Mucosa of descending colon (tissue), 3 donors: ENCODE measurements at places on chromosomes 2 and 18. TPM values are rescaled to one million over a fixed set of nuclear protein-coding genes. Genes with fewer than 3 reads are reported as not detected.

Gene FAP
- 0.20 TPM for total RNA-seq

- DNase-seq = no peak
These were observed 18.0 kb upstream of the GLS start for GRCh38 chr2:190862571-190862991.

- no peak for DNase-seq
These were observed 46.9 kb downstream of the CABYR start for GRCh38 chr18:24185805-24186204.

DNA sequence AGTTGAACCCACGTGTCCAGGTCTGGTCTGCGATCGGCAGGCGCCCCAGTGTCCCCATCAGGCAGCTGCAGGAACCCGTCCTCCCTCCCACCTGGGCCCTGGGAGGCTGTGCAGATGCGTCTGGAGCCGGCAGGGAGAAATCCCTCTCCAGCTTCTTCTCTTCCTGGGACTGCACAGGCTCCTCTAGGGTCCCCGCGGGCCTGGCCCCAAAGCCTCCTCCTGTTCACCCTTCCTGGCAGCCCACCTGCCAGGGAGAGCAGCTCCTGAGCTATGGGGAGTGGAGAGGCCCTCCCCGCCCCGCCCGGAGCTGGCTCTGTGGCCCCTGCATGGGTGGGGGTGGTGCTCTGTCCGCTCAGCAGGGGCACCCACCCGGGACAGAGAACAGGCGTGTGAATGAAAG, 179.2 kb upstream of the ALKAL2 start:
- no peak for DNase-seq

Gene TMEM17
- total RNA-seq = 0.70 TPM

DNA sequence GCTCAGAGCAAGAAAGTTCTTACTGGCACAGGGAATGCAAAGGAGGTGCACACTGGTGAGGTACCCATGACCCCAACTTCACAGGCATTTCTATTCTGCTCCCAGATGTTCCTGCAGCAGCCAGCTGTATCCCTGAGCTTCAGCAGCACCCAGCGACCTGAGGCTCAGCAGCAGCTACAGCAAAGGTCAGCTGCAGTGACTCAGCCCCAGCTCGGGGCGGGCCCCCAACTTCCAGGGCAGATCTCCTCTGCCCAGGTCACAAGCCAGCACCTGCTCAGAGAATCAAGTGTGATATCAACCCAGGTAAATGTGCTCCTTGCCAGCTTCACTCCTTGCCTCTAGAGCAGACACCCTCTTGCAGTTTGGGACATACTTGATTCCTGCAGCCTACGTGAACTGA, 14.1 kb upstream of the RPL31 start:
- no peak for DNase-seq

DNA sequence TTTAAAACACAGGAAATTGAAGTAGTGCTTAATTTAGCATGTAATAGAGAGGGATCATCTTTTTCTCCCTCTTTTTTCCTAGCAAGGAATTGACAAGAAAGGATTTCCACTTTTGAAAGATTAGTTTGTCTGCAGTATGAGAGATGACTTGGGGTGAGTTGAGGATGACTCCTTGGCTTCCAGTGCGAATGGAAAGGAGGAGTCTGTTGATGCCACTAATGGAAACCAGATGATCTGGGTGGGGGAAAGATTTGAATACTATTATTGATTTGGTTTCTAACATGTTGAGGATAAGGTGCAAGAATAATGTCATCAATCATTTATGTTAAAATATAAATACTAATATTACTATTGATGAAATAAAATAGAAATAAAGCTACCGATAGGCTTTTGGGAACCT, 205.4 kb downstream of the PPP1R1C start:
- DNase-seq = no peak

- DNase-seq = no peak
These were observed 58.9 kb upstream of the ZSWIM2 start for GRCh38 chr2:186907897-186908296.

- DNase-seq = no peak
These were observed 76.5 kb downstream of the NOL10 start for GRCh38 chr2:10613263-10613662.
